M059J (cell line): ENCODE measurements at places on chromosomes 1 and 21. TPM values are rescaled to one million over a fixed set of nuclear protein-coding genes. Genes with fewer than 3 reads are reported as not detected.

- peak; percentile 92 for DNase-seq
Measured at GRCh38 chr1:233885196-233885920, 19.1 kb upstream of the SLC35F3 start.

- DNase-seq: peak; percentile 96
Measured at GRCh38 chr1:9890224-9890731, 19.8 kb downstream of the CTNNBIP1 start.

DNA sequence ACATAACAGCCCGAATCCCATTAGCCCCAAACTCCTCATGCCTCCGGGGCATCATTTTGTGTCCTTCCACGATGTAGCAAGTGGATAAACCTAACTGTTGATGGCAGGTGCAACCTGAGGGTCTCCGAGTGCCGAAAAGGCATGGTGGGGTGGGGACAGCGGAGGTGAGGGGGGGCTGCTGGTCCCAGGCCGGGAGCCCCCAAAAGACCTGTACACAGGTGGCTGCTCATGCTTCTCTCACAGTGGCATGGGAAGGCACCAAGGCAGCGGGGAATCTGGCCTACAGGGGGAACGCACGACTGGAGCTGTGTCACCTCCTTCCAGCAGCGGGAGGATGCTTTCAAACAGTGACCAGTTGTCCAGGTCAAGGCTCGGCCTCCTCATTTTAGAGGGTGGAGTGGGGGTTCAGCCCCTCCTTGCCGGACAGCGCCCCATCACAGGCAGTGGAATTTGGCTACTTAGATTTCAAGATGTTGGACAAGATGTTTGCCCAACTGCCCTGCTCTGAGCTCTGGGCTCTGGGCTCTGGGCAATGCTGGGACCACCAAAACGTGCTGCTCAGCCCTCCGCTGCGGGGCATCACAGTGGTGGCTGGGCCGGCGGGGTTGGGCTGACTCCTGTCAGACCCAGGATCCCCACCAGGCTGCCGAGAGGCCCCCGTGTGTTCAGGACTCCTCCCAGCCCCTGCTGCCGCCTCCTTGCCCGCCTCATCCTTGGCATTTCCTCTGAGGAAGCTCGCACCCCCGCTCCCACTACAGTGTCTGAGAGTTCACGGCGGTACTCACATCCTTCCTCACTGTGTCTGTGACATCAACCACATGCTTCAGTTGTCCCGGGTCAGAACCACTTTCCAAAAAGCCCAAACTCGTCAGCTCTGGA lies 7.6 kb downstream of the DNMT3L start:
- no peak for DNase-seq

DNA sequence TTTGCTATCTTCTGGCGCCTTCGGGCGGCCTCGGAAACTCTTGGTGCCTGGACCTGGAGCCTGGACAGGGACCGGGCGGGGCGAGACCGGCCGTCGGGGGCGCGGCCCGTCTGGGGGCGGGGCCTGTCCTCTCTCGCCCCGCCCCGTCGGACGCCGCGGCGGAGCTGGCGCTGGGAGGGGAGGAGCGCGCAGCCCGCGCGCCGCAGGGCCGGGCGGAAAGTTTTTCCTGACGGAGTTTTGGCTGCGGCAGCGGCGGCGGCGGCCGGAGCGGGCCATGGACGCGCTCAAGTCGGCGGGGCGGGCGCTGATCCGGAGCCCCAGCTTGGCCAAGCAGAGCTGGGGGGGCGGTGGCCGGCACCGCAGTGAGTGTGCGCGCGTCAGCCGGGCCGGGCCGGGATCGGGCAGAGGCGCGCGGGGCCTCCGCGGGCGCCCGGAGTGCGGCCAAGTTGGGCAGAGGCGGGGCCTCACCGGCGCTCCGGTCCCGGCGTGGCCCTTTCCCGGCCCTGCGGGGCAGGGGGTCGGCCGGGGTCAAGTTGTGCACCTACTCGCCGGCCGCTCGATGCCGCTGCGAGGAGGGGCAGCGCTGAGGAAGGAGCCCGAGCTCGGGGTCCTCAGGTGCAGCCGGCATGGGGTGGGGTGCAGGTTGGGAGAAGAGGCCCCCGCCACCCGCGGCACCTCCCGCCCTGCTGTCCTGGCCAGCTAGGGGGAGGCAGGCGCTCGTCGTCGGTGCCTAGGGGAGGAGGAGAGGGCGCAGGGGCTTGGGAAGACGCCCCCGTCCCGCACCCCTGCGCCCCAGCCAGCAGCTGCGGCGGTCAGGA lies at the start of gene LDLRAP1:
TSS of gene LDLRAP1 (plus strand) at position 182 of the 818 bp plus-strand sequence. CDS start at position 275, 93 bp downstream.
- DNase-seq: peak; percentile 70

GBP7 gene
- total RNA-seq: not detected in 2 replicates
